Stimulated activated CD4-positive, alpha-beta T cell treated with anti-CD3 and anti-CD28 coated beads, Interleukin-15, amount 100 ng/mL, for 1 hour (primary cell): ENCODE measurements at places on chromosomes 4 and X.

- no peak for DNase-seq
Observed at GRCh38 chr4:30610361-30610760, 109.8 kb upstream of the PCDH7 start.

DNA sequence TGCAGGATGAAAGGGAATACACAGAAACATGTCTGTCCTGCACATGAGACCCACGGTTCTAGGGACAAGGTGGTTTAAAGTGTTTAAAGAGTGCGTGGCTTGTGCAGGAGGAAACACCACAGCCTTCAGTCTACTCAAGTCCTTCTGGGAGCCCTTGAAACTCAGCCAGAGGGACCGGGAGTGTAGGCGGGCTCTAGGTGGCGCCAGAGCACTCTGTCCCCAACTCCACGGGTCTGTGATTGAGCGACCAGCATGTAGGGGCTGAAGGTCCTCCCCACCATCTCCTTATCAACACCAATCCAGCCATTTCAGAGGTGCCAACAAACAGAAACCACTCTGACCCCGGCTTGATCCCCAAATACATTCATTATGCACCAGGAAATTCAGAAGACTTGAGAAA, 82.0 kb upstream of the CLDN34 start:
- peak; percentile 3 for DNase-seq

- no peak for DNase-seq
Observed at GRCh38 chrX:103789004-103789403, 12.4 kb downstream of the PLP1 start.

- no peak for DNase-seq
Observed at GRCh38 chr4:71930459-71930858, 101.3 kb upstream of the NPFFR2 start.

DNA sequence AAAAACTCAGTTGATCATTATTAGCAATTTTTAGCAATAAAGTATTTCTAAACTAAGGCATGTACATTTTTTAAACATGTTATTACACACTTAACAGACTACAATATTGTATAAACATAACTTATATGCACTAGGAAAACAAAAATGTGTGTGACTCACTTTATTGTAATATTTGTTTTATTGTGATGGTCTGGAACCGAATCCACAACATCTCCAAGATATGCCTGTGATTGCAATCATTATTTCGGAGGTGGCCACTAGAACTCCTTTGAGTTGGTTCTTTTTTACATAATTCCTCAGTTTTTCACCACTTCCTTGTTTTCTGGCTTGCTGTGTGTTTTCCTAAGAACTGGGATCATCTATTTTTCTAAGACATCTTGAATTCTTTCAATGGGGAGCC, 53.7 kb downstream of the FBXW7 start:
- no peak for DNase-seq

DNA sequence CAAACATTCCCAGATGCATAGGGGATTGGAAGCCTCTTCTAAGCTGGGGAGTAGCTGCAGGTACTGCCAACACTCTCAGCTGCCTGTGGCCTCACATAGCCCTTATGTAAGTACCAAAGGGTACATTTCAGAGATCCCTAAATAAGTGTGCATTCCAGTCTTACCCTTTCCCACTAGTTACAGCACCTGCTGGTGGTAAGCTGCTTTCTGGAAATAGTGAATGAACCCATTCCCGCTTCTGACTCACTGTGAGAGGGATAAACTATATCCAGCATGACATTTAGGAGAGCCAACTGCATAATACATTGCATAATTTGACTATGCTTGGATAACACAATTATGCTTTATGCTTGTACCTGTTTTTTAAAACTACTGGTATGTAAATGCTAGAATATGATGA, 149.0 kb downstream of the FAM13A start:
- DNase-seq: no peak

DNA sequence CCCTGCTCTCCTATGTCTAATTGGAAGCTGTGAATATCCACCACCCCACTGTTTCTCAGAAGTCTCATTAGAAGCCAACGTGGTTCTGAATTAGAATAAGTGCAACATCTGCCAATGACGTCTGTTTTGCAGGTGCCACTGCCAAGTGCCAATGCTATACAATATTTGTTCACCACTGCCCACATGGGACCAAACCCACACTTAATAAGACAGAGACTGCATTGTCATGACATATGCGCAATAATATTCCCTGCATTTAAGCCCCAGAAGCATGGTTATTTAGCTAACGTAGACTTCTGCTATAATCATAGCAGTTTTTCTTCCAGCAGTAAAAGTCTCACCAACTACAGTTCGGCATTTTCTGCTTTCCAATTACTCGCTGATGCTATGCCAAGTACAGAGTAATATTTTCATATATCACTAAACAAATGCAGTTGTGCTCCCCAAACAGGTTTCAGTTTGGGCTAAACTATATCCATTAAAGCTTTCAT, 262.5 kb upstream of the PCDH18 start:
- DNase-seq: no peak

- DNase-seq: no peak
Observed at GRCh38 chrX:29090811-29091210, 503.6 kb downstream of the IL1RAPL1 start.

GRCh38 chrX:1535241-1536041, 1.5 kb downstream of the P2RY8 start:
- DNase-seq: no peak
